ENCODE measurements at places on chromosomes 12 and 14.

- no peak for DNase-seq
Measured at GRCh38 chr14:54756656-54757392, 145.8 kb downstream of the GCH1 start.

DNA sequence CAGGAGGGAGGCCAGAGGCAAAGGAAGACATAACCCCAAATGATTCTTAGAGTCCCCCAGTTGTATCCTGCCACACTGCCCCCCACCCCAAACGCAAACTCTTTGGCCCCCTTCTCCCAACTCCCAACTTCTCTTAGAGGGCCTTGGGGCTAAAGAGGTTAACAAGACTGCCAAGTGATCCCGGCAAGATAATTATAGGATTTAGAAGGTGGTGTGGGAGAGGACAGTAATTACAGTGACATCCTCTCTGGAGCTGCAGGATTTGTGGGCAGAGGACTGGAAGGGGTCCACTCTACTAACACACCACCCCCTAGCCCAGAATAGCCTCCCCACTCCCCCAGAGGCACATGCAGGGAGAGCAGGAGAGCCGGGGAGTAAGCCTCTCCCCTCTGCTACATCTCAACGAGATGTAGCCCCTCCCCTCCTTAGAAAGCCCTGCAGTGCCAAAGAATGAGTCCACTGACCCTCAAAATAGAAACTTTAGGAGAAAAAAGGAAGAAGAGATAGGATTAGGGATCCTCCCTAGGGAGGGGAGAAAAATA lies 5.3 kb upstream of the GDF11 start:
- no peak for DNase-seq

DNA sequence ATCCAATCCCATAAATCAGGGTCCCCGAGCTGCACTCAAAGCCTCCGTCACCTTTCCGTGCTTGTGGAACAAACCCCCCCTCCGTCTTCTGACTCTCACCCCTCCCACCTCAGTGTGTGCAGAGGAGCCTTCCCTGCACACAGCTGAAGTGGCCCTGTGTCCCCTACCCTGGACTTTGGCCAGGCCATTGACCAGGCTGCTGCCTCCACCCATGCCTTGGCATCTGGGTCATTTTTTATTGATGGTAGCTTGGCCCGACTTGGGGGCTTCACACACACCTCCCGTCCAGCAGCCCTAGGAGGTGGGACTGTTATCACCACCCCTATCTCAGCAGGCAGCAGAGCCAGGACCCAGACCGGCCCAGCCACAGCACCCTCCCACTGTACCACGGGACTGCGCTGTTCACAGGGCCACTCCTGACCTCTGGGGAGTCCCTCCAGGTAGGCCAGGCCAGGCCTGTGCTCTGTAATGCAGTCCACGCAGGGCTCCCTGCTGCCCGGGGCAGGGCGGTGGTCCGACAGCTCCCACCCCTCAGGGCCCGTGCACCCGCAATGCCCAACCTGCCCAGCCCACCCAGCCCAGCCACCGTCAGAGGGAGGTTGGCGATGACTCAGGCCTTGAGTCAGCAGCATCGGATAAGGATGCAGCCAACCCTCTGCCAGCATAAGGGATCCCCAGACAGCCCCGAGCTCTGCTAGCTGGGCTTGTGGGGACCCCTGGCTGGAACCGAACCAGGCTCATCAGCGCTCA lies 9.2 kb upstream of the INF2 start:
- no peak for DNase-seq

DNA sequence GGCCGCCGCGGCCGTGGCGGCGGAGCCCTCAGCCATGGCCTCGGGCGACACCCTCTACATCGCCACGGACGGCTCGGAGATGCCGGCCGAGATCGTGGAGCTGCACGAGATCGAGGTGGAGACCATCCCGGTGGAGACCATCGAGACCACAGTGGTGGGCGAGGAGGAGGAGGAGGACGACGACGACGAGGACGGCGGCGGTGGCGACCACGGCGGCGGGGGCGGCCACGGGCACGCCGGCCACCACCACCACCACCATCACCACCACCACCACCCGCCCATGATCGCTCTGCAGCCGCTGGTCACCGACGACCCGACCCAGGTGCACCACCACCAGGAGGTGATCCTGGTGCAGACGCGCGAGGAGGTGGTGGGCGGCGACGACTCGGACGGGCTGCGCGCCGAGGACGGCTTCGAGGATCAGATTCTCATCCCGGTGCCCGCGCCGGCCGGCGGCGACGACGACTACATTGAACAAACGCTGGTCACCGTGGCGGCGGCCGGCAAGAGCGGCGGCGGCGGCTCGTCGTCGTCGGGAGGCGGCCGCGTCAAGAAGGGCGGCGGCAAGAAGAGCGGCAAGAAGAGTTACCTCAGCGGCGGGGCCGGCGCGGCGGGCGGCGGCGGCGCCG lies 381 bp downstream of the YY1 start:
- no peak for DNase-seq

DNA sequence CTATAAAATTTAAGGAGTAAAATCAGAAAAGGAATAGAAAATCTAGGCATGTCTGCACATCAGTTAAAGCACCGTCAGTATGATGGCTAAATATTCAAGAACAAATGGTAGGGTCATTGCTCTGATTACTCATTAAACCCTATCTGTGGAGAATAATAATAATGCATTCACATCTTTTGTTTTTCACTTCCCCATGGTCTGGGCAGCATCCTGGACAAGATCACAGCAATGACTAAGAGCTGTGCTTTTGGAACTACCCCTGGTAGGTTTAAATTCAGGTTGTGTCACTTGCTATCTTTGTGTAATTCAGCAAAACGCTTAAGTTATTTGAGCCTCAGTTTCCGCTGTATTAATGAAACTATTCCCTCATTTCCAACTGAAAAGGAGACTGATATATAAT lies 33.1 kb downstream of the C12orf42 start:
- no peak for DNase-seq

DNA sequence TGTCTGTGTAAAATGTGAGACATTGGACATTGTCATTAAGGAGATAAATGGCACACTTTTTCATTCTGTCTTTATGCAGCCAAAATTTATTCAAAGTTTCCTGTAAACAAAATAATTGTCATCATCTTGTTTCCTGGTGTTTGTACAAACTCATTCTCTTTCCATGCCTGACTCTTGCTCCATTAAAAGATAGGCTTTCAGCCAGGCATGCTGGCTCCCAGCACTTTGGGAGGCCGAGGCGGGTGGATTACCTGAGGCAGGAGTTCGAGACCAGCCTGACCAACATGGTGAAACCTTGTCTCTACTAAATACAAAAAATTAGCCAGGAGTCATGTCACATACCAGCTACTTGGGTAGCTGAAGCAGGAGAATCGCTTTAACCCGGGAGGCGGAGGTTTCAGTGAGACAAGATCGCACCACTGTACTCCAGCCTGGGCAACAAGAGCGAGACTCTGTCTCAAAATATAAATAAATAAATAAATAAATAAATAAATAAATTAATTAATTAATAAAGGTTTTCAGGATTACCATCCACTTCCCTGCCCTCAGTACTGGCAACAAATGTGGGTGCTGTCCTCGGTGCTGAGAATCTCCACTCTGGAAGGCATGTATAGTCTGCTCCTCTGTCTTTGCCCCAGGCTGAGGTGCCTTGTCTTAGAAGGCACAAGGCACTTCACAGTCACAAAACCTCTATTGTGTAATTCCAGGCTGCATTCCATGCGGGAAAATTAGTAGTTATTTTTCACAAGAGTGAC lies 83.2 kb downstream of the PAH start:
- no peak for DNase-seq

GRCh38 chr12:112167031-112167461 lies 41.7 kb downstream of the TRAFD1 start:
- no peak for DNase-seq

- DNase-seq: no peak
Measured at GRCh38 chr12:3432176-3432742, 58.7 kb upstream of the PRMT8 start.

- no peak for DNase-seq
Measured at GRCh38 chr14:60720391-60720790, 3.8 kb downstream of the SIX4 start.

DNA sequence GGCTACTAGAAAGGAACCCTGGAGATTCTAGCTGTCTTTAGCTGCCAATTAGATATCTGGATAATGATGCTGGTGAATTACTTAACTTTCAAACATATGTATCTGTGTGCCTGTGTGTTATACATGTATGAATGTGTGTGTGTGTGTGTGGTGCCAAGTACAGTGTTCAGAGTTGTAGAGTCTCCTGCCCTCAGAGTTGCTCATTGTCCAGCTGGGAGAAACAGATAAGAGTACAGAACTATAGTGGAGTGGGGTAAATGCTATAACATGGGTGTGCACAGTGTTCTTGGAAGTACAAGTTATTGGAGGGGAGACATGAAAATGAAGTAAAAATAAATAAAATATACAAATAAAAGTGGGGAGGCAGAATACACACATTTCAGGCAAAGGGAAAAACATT lies 23.6 kb upstream of the ADAM20 start:
- no peak for DNase-seq

DNA sequence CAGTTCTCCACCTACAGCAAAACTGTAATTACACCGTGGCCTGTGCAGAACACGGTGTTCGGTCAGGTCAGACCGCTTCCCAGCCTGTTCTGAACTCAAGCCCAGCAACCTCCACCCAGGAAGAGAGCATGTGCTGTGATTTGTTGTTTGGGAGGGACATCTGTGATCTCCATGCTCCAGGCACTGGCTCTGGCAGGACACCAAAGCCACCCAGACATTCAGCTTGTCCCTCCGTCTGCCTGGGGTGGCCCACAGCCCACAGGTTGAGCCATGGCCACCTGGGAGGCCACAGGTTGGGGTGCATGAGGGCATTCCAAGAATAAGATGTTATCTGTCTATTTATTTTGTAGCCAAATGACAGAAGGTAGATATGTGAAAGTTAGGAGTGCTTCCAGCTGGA lies 1091.1 kb downstream of the VRK1 start:
- DNase-seq: no peak

GRCh38 chr12:46380022-46380796 lies 7.6 kb upstream of the SLC38A2 start:
- no peak for DNase-seq

- DNase-seq: no peak
Measured at GRCh38 chr14:99173086-99173485, 98.9 kb downstream of the BCL11B start.

- DNase-seq: no peak
Measured at GRCh38 chr12:29980304-29980703, 196.6 kb upstream of the TMTC1 start.

GRCh38 chr12:49548481-49548821 lies 9.6 kb downstream of the KCNH3 start:
- no peak for DNase-seq

GRCh38 chr12:10128687-10129086 lies 1.3 kb downstream of the CLEC7A start:
- DNase-seq: no peak

- DNase-seq: no peak
Measured at GRCh38 chr12:25784669-25785068, 173.8 kb upstream of the RASSF8 start.

DNA sequence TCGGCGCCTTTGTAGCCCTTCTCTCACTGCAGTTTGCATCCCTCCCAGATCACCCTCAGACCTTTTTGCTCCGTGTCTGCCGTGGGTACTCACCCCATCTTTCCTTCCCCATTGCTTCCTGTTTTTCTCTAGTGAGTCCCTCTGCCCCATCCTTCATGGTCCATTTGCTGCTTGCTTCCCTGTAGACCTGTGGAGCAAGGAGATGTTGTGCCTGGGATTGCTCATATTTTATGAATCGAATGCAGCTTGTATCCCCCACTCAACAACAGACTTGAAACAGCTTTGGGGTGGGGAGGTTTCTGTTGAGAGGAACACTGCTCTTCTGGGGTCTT lies 661 bp downstream of the DENR start:
- no peak for DNase-seq

GRCh38 chr14:22505309-22505696 lies 83.7 kb downstream of the DAD1 start:
- DNase-seq: no peak

- DNase-seq: peak; percentile 40
Measured at GRCh38 chr14:73753887-73754795, 40.0 kb upstream of the PNMA1 start.

DNA sequence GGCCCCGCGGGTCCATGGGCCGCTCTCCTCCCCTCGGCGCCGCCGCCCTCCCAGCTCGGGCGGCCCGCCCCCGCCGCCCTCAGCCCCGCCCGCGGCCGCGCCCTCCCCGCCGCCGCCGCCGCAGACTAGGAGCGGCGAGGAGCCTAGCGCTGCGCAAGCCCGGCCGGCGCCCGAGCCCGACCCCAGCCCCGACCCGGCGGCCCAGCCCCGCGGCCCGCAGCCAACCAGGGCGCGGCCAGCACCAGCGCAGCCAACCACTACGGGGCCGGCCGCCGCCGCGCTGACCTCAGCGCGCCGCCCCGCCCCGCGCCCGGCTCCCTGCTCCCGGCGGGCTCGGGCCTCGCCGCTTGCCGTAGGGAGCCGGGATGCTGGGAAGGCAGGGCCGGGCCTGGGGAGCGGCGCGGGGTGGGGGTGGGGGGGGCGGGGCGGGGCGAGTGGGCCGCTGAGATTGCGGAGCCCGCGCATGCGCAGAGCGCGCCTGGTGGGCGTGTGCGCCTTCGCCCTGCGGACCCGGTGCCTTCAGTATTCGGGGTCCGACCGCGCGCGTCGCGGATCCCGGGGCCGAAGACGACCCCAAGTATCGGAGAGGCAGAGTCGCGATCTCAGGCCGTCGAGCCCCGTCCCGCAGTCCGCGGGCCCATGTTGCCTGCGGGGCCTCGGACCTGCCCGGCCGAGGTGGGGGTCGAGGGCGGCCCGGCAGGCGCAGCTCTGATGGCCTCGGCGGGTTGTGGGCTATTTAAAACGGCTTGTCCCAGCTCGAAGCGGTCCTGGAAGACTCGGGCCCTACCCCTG lies at the start of gene CDC42BPB:
Gene CDC42BPB (minus strand): TSS at position 178 of the 792 bp plus-strand sequence. CDS start 376 bp downstream, outside the sequence.
- peak; percentile 67 for DNase-seq

DNA sequence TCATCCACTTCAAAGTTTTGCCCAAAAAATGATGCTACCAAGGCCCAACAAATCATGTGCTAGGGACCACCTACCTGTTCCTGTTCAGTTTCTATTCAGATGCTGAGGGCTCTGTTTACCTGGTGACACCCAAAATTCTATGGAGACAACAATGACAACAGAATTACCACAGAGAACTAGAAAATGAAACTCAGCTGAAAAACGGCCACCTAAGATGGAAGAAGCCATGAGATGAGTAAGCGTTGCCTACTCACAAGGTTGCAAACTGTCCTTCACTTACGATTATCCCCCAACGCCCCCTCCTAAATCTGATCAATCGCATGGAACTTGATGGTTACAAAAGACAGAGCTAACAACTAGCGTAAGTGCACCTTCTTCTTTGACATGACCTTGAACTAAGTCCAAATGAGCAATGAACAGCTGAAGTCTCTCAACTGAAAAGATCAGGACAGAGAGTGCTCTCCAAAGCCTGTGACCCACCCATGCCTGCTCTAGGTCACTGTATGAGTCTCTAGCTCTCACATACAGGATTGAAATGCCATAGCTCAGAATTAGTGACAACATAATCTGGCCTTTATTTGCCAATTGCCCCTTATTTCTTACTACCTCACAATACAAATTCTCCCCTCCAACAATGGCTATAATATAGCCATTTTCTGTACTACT lies at the start of gene RNASE11:
Gene RNASE11 (minus strand): TSS at position 513 of the 666 bp plus-strand sequence.
- DNase-seq: no peak

All from central memory CD4-positive, alpha-beta T cell (primary cell).